ENCODE measurements at places on chromosomes 3 and 15.
A peak's percentile ranks its signal among the peaks of the same experiment; 100 is the strongest.

DNA sequence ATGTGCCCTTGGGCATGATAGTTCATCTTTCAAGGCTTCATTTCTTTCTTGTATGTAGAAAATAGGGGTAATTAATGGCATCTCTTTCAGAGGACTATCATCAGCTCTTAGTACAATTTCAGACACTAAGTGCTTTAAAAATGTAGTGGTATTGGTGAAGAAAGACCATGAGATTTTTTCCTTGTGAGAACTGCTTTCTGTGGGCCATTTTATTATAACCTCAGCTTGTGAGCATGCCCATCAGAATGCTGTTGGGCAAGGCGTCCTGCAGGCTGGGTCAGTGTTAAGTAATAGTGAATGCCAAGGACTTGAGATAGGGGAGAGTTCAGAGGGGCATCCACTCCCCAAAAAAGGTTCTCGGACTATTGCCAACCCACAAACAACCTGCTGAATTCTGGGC is 187.9 kb downstream of the GHSR start:
- DNase-seq = peak; percentile 97

DNA sequence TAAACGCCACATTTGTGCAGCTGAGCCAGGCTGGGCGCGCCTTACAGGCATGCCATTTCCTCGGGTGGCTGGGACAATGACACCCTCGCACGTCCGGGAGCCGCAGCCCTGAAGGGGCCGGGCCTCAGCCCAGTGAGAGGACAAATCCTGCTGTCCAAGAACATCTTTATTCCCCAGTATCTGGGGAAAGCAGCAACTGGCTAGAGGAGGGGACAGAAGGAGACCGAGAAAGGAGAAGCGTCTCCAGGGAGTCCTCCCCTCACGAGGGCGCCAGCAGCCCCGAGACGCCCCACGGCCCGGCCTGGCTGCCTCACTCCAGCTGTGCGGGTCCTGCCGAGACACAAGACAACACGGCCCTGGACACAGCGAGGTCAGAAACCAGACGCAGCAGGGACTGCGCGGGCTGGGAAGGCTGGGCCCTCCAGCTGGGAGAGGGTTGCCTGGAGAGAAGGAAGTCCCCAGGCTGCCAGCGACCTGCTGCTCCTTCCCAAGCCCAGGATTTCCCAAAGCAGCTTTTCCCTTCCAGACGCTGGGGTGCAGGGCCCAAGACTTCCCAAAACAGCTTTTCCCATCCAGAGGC is 130.2 kb downstream of the CHSY1 start:
- peak; percentile 56 for DNase-seq

- DNase-seq = no peak
These were observed 44.4 kb downstream of the PTH1R start for GRCh38 chr3:46921871-46922271.

- peak; percentile 21 for DNase-seq
These were observed 5.3 kb upstream of the TMEM115 start for GRCh38 chr3:50364573-50365079.

DNA sequence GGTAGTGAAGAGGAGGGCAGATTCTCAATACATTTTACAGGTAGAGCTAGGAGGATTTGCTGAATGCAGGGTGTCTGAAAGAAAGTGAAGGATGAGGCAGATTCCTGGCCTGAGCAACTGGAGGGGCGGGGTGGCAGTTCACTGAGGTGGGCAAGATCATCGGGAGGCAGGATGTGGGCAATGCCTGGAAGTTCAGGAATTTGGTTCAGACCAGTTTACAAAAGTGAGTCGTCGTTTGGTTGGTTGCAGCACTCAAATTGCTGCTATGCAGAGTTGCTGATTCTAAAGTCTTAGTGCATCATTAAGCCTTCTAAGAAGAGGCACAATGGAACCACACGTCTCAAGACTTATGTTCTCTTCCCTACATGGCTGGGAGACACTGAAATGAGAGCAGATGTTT is 134.0 kb downstream of the MFSD1 start:
- DNase-seq = peak; percentile 41

GRCh38 chr3:49668861-49669260 is 5.3 kb upstream of the APEH start:
- peak; percentile 23 for DNase-seq

DNA sequence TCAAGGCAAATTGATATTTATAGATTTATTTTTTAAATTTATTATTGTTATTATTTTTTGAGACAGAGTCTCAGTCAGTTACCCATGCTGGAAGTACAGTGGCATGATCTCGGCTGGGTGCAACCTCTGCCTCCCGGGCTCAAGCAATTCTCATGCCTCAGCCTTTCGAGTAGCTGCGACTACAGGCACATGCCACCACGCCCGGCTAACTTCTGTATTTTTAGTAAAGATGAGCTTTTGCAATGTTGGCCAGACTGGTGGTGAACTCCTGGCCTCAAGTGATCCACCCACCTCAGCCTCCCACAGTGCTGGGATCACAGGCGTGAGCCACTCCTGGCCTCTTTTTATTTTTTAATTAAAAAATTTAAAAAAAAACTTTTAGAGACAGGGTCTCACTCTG is 19.0 kb downstream of the SPG21 start:
- no peak for DNase-seq

- no peak for DNase-seq
These were observed 181.6 kb upstream of the UBE3A start for GRCh38 chr15:25620466-25620865.

GRCh38 chr3:46729038-46729437 is 11.4 kb upstream of the PRSS50 start:
- DNase-seq = no peak

- DNase-seq = no peak
These were observed 11.3 kb upstream of the IQGAP1 start for GRCh38 chr15:90376789-90377188.

GRCh38 chr15:74593122-74593521 is 22.5 kb upstream of the CLK3 start:
- DNase-seq = no peak

- DNase-seq = no peak
These were observed 124.4 kb downstream of the SHOX2 start for GRCh38 chr3:157981819-157982218.

Measured in AG10803 (cell line).